ENCODE measurements at places on chromosomes 2 and 18.

DNA sequence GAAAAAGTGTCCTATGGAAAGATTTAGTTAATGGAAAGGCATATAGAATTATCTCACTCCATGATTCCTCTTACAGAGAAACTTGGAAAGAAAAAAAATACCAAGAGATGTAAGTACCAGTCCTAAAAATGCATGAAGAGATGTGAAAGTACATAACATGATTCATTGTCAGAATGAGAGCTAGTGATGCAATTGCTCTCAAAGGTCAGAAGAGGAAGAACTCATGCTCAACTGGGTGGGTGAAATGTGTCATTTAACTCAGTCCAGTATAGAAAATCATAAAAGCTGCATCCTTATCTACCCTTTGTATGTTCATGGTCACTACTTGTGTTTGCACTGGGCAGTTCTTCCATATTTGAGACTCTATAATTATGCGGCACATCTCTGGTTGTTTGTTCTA is 300.0 kb upstream of the PIK3C3 start:
- no peak for DNase-seq

DNA sequence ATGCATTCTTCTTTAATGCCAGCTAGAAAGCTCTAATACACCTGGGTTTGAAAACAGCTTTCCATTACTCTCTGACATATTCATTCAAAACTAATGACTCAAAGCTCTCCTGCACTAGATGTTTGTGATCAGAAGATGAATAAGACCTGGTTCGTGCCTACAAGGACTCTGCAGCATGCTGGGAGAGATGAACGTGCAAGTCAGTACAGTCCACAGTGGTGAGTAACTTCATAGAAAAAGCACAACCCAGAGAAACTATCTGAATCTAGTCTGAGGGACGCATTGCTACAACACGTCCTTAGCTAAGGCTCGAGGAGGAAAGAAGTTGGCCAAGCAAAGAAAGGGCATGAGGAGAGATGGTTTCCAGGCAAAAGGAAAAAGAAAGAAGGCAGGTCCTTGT is 234.3 kb downstream of the OSR1 start:
- DNase-seq = no peak

DNA sequence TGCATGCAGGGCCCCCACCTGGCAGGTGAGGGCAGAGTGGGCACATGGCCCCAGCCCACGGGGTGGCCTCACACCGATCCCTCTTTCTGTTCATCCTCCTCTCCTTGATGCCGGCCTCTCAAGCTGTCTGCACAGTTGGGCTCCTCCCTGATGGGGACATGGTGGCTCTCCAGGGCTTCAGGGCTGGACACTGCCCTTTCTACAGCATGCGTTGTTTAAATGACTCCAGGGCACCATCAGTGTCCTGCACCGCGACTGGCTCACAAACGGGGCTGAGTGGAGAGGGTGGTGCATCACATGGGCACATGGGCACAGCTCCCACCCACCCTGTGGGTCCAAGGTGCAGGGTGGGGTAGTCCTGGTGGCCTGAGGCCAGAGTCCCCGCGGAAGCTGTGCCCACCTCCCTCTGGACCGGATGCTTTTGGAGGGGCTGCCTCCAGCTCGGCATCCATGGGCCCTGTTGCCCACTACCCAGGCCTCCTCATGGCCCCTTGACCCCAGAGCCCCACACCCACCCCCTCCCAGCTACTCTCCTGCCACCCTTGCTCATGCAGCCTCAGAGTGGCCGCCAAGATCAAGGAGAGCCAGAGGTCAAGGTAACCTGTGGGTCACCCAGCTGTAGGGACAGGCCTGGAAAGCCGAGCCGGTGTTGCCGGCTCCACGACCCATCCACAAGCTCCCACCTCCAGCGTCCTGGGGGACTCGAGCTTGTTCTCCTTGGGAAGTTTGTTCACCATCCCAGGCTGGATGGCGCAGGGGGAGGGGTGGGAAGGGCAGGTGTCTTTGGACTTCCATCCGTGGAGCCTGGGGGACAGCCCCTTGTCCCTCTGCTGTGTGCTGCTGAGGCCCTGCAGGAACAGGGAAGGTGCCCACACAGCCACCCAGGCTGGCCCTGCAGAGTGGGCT is 12.3 kb upstream of the SNED1 start:
- no peak for DNase-seq

DNA sequence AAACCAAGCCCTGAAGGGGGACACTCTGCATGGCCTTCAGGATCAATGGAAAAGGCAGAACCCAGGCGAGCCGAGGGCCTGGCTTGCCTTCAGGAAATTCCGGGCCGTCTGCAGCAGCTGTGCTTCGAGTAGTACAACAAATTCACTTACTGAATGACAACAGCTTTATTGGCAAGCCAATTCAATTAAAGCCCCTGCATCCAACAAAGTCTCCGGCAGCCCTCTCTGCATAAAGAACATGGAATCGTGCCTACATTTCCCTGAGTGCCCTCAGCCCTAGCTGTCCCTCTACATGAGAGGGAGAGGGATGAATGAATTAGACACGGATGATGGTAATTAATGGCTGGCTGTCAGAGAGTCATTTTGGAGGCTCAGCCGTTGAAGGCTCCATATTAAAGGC is 189.0 kb downstream of the BCL11A start:
- DNase-seq = no peak

- DNase-seq = no peak
These were observed 139.6 kb upstream of the PELI1 start for GRCh38 chr2:64283641-64284361.

DNA sequence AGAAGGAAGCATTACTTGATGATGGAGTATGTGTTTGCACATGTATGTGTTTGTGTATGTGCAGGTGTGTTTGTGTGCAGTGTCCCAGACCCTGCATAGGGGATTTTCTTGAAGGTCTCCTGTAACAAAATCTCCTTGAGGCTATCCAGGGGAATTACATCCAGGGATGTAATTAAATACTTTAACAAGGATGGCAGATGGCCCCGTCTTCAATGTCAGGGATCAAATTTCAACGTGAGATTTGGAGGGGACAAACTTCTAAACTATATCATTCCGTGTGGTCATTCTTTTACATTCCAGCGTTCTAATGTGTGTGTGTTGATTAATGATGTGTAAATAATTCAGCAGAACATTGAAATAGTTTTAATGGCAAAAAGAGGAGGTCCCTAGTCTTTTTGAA is 3.3 kb downstream of the UGT1A9 start:
- DNase-seq = no peak

- DNase-seq = no peak
These were observed 67.1 kb downstream of the ANTXR1 start for GRCh38 chr2:69080071-69080470.

- no peak for DNase-seq
These were observed 218.0 kb downstream of the DLGAP1 start for GRCh38 chr18:4236940-4237663.

GRCh38 chr2:66575625-66576310 is 140.8 kb downstream of the MEIS1 start:
- DNase-seq = no peak

- DNase-seq = no peak
These were observed 18.8 kb downstream of the COX7A2L start for GRCh38 chr2:42342061-42342794.

GRCh38 chr2:207996848-207997247 is 28.5 kb downstream of the PLEKHM3 start:
- no peak for DNase-seq

GRCh38 chr2:74010087-74010541 is 25.4 kb downstream of the TET3 start:
- DNase-seq = no peak

DNA sequence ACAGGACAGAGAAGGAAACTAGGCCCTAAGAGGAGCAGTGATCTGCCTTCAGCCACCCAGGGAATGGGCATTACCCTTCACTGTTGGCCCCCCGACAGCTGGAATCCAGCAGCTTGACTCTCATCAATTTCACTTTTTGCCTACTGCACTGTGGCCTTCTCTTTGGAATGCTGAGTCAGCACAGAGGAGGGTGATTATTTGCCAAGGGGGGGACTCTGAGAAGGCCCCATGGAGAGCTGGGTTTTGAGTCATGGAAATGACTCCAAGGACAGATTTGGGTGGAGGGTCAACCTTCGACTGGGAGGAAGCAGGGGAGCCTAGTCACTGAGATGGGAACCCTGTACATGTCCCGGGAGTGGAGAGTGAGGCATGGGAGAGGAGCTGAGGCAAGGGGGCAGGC is 38.1 kb upstream of the NTSR2 start:
- no peak for DNase-seq

- DNase-seq = no peak
These were observed 335.2 kb upstream of the LRATD1 start for GRCh38 chr2:14297340-14297739.

- no peak for DNase-seq
These were observed 772.2 kb downstream of the TRIB2 start for GRCh38 chr2:13488965-13489364.

DNA sequence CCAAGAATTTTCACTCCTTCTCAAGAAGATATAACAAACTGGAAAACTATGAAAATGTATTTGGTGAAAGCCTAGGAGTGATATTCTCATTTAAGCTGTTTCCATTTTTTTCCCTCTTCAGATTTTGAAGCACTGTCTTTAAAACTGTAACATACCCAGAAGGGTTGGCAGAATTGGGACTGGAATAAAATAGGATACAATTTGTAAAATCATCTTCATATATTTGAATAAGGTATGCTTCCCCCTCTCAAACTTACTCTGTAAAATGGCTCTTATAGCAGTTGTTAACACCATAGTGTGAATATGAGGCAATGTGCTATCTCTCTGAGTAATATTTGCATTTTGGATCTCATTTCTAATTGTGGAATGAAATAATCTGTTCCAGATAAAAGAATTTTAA is 676.4 kb downstream of the ARHGAP15 start:
- DNase-seq = no peak

GRCh38 chr18:21682371-21683051 is 22.1 kb downstream of the ABHD3 start:
- no peak for DNase-seq

DNA sequence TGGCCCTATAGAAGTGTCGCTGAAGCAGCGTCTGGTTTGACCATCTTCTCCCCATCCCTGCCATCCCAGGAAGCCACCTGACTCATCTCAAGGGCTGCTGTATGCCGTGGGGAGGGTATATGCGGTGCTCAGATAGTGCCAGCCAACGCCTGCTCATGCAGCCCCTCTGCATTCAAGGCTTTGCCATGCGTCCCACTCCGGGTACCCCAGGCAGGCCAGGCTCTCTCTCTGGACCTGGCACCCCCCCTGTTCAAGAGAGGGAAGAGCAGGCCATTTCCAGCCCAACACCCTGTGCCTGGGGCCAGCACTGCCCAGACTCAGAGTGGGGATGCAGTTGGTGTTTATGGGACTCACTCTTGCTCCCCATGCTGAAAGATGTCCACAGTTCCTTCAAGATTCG is 130.0 kb downstream of the GLI2 start:
- DNase-seq = no peak

GRCh38 chr2:241803387-241804325 is 5.3 kb upstream of the NEU4 start:
- DNase-seq = no peak

- DNase-seq = no peak
These were observed 41.6 kb downstream of the PKDCC start for GRCh38 chr2:42089340-42089925.

DNA sequence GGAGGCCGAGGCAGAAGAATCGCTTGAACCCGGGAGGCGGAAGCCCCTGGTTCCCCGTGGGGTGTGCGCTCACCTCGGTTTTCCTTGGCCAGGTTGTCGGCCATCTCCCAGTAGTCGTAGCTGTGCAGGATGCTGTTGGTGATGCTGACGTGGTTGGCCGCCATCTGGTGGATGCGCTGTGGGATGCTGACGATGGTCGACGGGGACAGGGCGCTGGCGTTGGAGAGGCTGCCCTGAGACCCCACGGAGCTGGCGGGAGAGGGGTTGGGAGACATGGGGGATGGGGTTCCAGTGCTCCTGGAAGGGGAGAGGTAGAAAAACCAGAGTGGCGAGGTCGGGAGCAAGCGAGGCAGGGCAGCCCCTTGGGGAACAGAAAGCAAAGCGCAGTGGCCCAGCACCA is 64.4 kb upstream of the REV1 start:
- no peak for DNase-seq

DNA sequence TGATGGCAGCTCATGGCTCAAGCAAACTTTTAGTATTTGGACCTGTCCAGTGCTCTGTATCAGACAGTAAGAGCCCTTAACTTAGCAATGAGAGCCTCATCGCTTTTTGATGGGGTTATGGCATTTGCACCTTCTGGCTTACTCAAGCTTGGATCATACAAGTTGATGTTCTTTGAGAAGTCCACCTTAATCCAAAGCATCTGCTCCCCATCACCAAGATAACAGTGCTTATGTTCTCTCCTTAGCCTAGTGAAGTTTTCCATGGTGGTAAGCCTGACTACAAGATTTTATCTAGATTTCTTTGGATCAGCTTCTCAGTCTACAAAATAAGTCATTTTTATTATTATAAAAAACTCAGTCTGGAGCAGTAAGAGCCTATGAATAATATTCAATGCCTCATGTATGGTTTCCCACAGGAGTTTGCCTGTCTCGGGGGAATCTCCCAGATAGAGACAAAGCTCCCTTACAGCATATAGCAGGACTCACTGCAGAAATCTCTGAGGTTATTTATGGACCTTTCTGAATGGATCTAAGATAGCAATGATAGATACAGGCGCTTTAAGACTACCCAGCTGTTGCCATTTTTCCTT is 472.2 kb upstream of the LINC00305 start:
- DNase-seq = no peak

Data from activated gamma-delta T cell treated with anti-CD3 and anti-CD28 coated beads, Interleukin-2, amount 50 U/mL, for 16 hours (primary cell).